ENCODE measurements at places on chromosomes 2 and 18.
A peak's percentile ranks its signal among the peaks of the same experiment; 100 is the strongest.

GRCh38 chr2:182072861-182073260 lies 87.2 kb downstream of the PPP1R1C start:
- DNase-seq = no peak

DNA sequence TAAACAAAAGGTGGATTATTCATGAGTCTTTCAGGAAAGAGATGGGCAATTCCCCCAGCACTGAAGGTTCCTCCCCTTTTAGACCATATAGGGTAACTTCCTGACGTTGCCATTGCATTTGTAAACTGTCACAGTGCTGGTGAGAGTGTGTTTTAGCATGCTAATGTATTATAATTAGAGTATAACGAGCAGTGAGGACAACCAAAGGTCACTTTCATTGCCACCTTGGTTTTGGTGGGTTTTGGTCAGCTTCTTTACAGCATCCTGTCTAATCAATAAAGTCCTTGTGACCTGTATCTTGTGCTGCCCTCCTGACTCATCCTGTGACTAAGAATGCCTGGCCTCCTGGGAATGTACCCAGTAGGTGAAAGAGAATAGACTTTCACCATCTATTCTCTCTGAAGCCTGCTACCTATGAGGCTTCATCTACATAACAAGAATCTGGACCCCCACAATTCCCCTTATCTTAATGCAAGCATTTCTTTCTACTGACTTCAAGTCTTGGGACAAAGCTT lies 148.7 kb downstream of the CABLES1 start:
- DNase-seq = no peak

- peak; percentile 14 for DNase-seq
Observed at GRCh38 chr2:67797801-67798540, 264.8 kb downstream of the C1D start.

- DNase-seq = no peak
Observed at GRCh38 chr2:57885742-57886141, 160.9 kb upstream of the VRK2 start.

DNA sequence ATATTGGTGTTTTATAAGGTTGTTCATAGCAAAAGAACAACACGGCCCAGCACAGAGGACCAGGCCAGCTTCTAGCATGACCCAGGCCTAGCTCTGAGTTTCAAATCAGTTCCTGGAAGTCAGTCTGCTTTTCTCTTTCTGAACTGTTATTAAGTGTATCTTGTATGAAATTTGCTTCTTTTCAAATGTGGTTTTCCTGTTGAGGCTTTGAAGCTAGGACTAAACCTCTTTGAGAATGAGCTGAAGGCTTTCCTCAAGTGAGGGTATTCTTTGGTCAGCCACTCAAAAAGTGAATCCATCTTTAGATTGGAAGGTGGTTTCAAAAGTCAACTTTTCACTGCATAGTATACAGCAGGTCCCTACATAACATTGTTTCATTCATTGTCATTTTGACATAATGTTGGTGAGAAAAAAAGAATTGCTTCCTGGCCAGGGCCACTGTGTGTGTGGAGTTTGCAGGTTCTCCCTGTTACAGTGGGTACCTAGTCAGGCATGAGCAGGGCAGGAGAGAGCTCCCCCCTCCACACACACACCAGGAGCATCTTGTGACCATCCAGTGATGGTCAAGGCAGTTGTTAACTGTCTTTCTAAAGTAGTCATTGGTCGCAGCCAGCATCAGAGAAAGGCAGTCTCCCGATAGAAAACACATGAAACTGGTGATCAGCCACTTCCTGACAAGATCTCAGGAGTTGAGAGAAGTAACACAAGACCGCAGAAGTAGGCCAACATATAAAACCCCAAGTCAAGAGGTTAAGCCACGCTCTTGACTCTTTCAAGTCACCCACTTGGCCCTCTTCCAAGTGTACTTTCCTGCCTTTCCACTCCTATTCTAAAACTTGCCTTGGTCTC lies 6.7 kb upstream of the ACAA2 start:
- DNase-seq = no peak

DNA sequence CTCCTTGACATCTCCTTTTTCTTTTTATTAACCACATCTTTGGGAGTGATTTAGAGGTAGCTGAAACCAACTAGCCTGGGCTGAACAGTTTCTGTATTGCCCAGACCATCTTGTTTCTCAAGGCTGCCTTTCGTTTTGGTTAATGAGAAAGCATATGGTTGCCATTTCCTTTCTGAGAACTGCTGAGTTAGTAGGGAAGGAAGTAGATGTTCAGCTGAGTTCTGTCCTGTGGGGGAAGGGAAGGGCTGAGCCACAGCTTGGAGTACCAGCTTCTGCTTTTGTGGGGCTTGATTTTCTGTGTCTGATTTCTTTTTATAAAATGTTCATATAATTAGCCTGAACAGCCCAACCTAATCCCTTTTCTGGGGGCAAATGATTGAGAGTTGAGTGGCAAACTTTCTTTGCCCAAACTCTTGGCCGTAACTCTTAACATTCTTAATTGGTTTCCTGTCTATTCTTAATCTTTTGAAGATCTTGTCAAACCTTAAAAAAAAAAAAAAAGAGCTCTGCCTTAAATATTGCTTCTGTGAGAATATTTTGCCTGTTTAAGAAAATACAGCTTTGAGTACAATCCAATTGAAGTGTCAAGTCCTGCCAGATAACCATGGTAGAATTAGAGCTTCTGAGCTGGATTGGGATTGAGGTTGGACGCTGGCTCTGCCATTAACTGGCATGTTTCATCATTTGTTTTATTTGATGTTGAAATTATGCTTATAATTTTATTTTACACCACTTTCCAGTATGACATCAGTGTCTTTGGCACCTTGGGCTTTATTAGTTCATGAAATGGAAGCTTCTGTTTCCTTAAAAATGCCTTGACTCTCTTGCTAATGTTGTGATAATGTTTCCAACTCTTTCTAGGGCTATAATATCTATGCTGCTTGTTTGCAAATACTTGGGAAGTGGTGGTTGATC lies 1.9 kb upstream of the NABP1 start:
- DNase-seq = no peak

DNA sequence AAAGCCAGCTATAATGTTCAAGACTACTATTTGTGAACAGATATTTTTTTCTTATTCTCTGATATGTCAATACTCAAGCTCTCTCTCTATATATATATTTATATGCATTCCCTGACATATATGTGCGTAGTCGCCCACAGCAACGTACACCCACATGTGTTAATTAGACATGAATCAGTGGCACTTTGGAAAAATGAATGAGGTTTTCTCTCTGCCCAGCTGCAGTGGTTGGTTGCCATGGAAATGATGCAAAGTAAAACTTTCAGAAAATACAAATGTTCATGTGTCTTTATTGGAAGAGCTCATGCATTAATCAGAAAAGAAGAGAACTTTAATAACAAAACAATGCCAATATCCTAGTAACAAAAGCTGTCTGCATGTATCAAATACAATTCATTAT lies 34.7 kb downstream of the UNC80 start:
- DNase-seq = no peak

DNA sequence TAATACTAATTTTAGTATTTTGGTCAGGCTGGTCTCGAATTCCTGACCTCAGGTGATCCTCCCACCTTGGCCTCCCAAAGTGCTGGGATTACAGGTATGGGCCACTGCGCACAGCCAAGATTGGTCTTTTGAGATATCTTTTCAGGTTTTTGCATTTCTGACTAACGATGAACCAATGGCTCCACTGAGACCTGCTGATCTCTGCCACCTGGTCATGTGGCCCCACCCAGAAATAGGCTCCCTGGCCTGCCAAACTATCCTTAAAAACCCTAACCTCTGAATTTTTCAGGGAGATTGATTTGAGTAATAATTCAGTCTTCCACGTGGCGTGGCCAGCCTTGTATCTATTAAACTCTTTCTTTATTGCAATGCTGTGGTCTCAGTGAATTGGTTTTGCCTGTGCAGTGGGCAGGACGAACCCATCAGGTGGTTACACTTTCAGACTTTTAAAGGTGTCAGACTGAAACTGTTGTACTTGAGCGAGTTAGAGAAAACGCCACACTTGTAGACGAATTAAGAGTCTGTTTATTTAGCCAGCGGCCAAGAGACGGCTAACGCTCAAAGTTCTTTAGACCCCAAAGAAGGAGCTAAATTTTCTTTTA lies 85.8 kb upstream of the MSH6 start:
- no peak for DNase-seq

- DNase-seq = no peak
Observed at GRCh38 chr2:238161291-238162051, 2.7 kb downstream of the ERFE start.

DNA sequence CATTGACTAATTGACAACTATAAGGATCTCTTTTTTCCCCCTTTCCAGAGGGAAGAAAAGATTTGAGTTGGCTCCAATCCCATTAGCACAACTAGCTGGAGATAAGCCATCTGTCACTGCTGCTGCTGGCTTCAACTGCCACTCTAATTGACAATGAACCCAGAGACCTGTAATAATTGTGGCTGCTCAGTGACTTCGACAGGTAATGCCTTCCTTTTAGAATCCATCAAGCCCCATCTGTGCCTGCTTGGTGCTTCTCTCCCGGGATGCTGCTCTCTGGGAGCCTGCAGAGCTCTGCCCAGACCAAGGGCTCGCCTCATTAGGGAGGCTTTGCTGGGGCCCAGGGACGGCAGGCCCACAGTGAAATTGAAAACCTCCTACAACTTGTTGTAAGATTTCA lies 376.7 kb upstream of the SOX11 start:
- no peak for DNase-seq

GRCh38 chr2:70934981-70935380 lies 719 bp upstream of the ATP6V1B1 start:
- no peak for DNase-seq

DNA sequence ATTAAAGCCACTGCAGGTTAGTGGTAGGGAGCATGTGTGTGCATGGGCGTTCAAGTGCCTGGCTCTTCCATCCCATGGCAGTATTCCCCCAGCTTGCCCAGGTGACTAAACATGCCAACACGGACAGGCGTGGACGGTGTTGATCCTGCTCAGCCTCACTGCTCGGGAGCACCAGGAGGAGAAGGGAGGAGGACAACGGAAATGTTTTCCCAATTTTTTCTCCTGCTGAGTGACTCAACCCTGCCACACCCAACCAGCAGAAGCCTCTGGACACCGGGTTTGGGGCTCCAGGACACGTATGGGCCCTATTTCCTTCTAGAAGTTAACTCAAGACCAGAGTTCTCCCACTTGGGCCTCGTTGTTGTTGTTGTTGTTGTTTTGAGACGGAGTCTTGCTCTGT lies 139.1 kb downstream of the CYP26B1 start:
- no peak for DNase-seq

- DNase-seq = peak; percentile 87
Observed at GRCh38 chr2:175004730-175004979, 526 bp downstream of the CHN1 start.

GRCh38 chr2:182509-183122 lies 81.2 kb downstream of the SH3YL1 start:
- DNase-seq = no peak

DNA sequence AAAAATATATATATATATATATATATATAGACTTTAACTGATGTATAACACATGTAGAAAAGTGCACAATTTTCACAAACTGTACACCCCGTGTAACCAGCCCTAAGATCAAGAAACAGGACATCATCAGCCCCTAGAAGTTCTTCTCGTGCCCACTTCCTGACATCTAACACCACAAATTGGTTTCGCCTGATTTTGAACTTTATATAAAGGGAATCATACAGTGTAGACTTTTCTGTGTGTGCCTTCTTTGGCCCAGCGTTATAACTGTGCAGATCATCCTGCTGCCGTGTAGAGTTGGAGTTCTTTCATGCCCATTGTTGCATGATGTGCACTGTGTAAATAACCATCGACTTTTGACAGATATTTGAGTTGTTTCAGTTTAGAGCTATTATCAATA lies 41.0 kb downstream of the SMAD7 start:
- no peak for DNase-seq

DNA sequence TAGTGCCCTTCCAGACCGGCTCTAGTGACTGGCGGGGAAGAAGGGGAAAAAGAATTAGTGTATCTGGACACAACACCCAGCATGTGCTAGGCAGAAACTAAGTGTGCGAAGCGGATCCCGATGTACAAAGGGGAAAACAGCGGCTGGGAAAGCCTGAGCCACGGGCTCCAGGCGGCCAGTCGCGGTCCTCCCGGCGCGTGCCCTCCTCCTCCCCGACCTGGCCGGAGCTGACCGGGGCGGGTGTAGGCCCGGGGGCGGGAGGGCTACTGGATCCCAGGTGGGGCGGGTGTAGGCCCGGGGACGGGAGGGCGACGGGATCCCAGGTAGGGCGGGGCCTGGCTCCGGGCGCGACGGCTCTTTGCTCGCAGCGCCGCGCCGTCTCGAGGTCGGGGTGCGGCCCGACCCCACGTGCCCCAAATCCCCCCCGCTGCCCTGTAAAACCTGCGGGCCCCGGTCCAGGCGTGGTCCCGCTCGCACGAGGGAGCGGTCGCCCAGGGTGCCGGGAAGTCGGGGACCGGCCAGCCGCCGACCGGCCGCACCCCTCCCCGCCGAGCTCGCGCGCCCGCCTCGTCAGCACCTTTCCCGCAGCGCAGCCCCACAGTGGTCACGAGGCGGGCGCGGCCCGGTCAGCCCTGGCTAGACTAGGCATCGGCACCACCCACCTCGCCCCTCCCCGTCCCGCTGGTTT lies 48.8 kb downstream of the C2orf42 start:
- DNase-seq = peak; percentile 65

Measured in NCI-H510A (cell line).